CD14-positive monocyte (primary cell): ENCODE measurements at places on chromosomes 2 and 18. TPM values are rescaled to one million over a fixed set of nuclear protein-coding genes. Genes with fewer than 3 reads are reported as not detected.
A peak's percentile ranks its signal among the peaks of the same experiment; 100 is the strongest.

Gene MAP2
- polyA plus RNA-seq, result not detected

Gene RTP5
- not detected for polyA plus RNA-seq

Gene RGPD3
- not detected for polyA plus RNA-seq

Gene UCN
- polyA plus RNA-seq, result 2.2 and 4.1 TPM in 2 replicates

Gene TUBA3E
- polyA plus RNA-seq, result not detected

GRCh38 chr2:231486851-231487596 is 22.7 kb upstream of the NCL start:
- no peak for DNase-seq

- no peak for DNase-seq
Observed at GRCh38 chr2:140108706-140109475, 1328.7 kb upstream of the NXPH2 start.

- DNase-seq, result no peak
Observed at GRCh38 chr18:2572171-2572569, 813 bp downstream of the NDC80 start.

- DNase-seq, result no peak
Observed at GRCh38 chr2:221025398-221025797, 546.7 kb downstream of the EPHA4 start.

DNA sequence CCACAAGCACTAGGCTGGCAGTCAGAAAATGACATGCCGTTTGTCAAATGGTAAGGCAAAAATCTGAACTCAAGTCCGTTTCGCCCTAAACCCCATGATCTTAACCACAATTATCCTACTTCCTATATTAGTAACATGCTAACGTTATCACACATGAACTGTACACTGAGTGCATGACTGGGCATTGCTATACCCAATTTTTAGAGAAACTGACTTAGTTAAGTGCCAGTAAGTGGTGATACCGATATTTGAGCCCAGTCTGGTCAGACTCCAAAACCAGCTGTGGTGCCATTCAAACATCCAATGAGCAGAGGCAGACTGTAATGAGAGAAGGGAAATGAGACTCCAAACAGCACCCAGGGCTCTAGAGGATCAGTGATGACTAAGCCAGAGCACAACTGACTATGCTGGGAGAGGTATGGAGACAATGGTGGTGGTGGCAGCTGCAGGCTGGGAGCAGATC is 311.7 kb upstream of the PKDCC start:
- DNase-seq, result peak; percentile 61

DNA sequence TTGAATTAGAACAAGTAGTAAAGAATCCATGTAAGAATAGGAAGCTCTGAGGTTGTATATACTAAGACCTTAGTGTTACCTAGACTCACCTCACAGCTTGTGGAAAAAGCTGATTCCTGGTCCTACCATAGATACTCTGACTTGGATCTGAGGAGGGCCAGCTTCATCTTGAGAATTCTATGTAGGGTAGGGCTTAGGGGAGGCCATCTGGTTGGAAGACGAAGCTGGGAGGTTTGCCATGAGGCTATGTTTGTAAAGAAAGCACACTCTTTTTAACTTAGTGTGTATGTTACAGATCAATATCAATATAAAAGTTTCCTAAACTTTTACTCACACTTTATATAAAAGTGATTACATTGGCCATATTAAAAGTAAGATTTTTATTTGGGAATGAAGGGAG is 77.1 kb upstream of the GALNT5 start:
- no peak for DNase-seq

- DNase-seq, result no peak
Observed at GRCh38 chr2:36013064-36013463, 342.5 kb upstream of the CRIM1 start.

DNA sequence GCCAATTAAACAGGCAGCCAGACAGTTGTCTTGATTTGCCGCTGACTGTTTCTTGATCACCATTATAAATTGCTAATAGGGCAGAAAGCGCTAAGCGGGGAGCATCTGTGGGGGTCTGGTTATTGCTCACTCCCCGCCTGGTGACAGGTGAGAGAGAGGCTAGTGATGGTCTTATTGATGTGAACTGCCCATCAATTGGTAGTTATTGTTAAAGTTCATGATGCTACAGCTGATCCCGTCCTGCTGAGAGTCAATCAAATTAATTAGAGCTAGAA is 148.5 kb downstream of the LNPK start:
- no peak for DNase-seq

- no peak for DNase-seq
Observed at GRCh38 chr2:134173338-134174016, 80.4 kb upstream of the MGAT5 start.

DNA sequence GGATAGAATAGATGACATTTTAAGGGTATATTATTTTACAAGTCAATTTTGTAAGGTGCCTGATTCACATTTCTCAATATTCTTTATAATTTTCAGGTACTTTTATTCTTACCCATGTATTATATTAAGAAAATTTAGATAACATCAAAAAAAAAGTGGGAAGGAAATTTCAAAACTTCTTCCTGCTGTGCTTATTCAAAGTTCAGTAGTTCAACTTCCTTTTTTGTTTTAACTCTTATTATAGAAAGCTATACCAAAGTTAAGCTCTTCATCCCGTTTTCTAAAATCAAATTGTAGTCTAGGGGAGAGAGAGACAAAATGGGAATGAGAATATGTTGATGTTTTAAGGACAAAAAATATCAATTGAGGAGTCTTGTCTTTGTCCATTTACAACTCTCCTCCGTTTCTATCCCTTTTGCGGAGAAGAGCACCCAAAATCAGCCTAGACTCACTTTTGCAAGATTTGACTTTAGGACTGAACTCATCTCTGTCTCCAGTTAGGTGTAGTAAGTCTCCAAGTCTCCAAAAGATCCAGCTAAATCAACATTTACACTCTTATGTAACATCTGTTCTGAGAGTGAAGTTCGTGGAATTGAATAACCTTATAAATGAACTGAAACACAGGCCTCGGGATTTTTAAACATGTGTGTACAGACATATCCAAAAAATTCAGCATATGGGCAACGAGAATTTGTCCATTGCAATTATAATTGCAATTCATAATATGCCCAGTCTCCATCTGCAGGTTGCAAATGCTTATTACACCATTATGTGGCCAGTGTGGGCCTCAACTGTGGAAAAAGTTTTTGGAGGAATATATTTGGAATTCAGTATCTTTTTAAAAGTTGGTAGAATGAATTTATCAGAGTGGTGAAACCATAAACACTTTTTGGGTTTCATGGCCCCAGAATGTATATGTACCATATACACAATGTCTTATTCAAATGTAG is 23.9 kb downstream of the FAM124B start:
- no peak for DNase-seq
